ENCODE measurements at places on chromosomes 2 and 18.

DNA sequence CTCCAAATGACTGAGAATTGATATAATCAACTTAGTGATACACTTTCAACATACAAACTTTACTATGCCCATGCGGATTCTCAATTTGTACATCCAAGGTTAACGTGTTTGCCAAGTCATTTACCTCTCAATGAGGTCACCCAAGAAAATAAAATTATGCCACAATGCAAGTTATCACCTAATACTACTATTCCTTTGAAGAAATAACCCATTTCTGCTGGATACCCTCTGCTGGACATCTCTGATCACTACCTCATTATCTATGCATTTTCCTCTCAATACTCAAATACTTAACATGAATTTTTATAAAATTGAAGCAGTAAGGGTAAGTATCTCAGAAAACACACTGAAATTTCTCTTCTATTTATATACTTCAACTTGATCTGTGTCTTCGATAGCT lies 12.7 kb downstream of the HNRNPLL start:
- no peak for DNase-seq

DNA sequence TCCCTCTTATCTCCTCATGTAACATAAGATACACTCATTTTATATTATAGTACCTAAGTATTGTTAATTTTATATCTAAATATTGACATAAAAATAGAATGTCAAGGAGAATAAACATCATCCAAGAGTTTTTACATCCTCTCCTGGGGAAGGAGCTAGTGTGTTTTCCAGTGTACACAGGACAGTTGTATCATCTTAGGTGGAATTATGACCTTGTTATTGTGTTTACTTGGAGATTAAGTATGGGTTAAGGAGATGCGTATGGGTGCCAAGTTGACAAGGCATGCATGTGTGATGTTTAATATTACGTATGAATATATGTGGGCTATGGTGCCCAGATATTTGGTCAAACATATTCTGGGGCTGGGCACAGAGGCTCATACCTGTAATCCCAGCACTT lies 11.2 kb upstream of the DDX1 start:
- DNase-seq: no peak

DNA sequence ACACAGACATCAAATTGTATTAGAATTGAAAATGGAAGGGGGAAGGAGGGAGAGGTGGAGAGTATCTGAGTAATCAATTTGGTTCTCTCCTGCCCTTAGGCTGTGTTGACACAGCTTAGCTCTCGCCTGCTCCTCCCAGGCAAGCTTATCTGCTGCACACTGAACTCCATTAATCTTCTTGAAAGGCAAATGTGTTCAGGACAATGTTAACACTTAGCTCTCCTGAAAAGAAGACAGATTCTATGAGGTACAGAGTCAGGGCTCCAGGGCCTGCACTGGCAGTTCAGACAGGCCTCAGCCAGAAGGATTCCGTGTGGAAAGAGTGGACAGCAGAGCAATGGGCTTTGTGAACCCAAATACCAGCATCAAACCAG lies 430.0 kb upstream of the TNP1 start:
- no peak for DNase-seq

- DNase-seq: no peak
Measured at GRCh38 chr2:142153601-142154000, 22.8 kb upstream of the LRP1B start.

DNA sequence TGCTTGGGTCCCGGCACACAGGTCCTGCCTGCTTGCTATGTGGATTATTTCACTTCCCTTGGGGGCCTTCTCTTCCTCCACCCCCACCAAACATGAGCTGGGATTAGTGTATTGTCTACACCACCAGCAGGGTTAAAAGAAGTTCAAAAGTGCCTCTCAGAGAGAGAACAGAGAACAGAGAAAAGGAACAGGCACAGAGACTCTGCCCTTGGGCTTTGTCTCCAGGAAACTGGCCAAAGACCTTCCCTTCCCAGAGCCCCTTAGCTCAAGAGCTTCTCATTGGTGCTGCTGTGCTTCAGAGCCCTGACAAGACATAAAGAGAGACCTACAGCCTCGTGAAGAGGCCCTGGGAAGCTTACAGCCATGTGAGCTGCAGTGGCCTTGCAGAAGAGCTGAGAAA lies 7.1 kb upstream of the FIGLA start:
- no peak for DNase-seq

DNA sequence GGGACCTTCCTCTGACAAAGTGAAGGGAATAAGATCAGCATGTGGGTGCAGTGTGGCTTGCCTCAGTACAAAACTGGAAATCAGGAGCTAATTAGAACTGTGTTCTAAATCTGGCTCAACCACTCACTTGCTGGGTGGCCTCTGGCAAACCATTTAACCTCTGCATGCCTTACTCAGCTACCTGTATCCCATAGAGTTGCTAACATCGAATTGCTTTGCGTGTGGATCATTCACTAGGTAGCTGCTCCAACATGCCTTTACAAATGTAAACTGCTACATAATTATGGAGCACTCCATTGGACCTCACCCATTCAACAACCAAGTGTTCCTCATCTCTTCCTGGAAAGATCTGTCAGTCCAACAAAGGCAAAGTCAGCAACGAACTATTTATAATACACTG lies 19.0 kb downstream of the PLEKHM3 start:
- DNase-seq: no peak

GRCh38 chr2:103789381-103790095 lies 1027.7 kb downstream of the TMEM182 start:
- no peak for DNase-seq

GRCh38 chr2:218607436-218608115 lies at the start of gene PLCD4:
PLCD4 (plus strand) TSS chr2:218607899; CDS start chr2:218615740, 7,841 bp downstream.
- no peak for DNase-seq

DNA sequence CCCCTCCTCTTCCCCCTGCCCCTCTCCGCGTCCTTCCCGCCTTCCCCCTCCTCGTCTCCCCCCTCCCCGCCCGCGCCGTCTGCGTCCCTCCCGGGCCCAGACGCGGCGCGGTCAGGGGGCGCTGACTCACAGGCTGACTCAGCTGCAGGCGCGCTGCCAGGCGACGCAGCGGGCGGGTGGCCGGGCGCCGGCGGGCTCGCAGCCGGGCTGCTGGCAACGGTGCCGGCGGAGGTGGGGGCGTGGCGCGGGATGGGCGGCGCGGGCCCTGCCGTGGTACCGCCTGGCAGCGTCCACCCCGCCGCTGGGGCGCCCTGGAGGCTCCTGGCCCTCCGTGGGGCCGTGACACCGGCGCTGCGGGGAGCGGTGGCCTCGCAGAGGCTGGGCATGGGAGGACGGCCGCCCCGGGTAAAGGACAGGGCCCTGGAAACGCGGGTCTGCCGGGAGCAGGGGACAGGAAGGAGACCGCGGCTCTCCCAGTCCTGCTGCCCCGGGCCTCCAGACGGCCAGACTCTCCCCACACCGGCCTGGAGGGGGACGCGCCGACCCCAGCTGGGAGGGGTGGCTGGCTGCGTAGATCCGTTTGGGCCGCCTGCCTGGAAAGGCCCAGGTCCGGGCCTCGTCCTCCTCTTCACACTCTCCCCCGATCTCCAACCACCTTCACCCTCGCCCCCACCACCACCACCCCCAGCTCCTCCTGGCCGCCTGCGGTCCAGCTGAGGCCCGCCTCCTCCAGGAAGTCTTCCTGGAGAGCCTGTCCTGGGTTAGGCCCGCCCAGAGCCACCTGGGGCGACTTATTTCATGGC lies 10.0 kb upstream of the PROC start:
- DNase-seq: peak; percentile 34

DNA sequence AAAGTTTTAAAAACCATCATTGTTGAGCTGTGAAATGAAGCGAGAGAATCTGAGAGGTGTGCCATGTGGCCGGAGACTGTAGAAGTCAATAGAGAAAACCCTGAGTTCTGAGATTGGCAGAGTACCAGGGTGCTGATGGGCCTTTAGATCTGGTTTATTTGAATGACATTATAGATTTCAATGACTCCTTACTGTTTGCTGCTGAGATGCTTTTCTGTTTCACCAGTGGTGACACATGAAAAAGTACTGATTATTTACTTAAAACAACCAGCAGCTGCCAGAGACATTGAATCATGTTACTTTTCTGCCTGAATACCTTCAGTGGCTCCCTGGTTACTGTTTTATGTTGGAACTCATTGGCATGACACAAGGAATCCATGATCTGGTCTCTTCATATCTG lies 602.7 kb upstream of the ZNF804A start:
- no peak for DNase-seq

DNA sequence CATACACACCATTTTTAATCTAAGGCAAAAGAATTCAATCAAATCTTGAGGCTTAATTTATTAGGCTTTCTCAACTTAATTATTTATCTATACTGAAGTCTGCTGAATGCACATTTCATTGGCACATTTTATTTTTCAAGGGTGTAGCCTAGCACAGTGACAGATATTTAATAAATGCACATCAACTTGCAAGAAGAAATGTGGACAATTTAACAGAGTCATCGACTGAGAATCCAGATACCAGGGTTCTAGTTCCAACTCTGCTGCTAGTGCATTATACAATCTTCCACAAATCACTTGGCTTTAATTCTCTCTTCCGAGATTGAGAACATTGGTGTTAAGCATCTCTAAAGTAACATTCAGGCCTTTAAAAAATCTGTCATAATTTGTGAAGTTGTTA lies 88.5 kb upstream of the RBBP8 start:
- DNase-seq: no peak

DNA sequence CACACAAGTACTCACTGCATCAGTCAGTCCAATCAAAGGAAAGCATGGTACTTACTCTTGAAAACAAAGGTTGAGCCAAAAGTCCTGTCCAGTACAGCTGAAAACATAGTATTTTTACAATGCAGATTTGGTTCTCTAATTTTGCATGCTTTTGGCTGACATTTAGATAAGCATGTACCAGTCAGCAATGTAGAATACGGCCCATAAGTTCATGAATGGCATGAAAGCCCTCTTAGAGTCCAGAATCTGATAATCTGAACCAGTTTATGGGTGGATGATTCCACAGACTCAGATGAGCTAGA lies 90.2 kb downstream of the CCBE1 start:
- no peak for DNase-seq

DNA sequence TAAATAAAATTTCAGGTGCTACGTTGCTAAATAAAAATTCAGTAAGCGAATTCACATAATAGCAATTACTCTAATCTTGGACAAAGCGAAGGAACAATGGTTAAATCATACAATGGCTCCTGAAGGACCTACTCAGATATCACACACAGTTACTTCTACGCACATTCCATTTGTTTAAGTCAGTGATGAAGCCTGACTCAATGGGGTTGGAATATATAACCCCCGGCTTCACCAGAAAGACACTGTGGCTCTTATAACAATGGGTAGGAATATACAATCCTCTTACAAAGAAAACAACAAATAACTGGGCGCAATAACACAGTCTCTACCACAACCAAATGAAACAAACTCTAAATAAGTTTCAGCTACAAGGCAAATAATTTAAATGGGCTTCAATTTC lies 349.5 kb downstream of the IRS1 start:
- DNase-seq: no peak

DNA sequence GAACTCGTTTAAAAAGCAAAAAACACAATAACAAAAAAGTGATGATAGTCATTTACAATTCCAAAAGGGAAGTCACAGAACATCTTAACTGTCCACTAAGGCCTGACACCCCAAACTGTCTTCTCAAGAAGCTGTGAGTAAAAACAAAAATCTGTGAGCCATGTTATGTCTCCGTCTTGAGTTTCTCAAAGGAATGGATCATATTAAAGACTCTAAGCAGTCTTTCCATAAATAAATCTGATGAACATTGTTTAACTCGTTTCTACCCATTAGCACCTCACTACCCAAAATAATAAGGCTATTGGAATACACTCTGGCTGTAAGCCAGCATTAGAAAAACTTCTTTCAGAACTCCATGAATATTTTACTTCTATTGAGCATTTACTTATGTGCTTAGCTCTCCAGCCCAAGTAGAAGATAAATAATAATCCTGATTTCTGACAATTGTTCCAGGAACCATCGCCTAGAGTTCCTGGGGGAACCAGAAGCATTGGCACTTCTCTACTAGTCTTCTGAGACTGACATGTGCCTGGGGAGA lies 396.0 kb downstream of the STK39 start:
- no peak for DNase-seq

DNA sequence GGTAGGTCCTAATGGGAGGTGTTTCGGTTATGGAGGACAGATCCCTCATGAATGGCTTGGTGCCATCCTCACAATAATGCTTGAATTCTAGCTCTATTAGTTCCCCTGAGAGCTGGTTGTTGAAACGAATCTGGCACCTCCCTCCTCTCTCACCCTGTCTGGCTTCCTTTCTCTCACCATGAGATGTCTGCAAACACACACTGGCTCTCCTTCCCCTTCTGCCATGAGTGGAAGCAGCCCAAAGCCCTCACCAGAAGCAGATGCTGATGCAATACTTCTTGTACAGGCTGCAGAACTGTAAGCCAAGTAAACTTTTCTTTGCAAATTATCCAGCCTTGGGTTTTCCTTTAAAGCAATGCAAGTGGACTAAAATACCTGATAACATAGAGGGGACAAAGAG lies 86.6 kb downstream of the RND3 start:
- DNase-seq: no peak

DNA sequence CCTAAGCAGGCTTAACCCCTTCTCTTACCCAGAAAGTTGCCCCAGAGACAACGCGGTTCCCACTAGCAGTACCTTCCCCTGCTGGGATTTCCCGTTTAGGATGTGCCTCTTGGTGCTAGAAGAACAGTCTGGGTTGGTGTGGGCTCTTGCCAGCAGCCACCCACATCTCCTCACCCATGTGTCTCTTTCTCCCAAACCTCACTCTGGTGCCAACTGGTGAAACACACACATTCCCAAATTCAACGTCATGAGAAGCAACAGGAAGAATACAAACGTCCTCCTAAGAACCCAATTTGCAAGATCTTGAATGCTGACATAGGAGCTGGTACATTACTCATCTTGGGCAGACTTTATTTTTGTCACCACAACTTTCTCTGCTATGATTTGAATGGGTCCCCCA lies 36.2 kb downstream of the DIPK1C start:
- DNase-seq: no peak

DNA sequence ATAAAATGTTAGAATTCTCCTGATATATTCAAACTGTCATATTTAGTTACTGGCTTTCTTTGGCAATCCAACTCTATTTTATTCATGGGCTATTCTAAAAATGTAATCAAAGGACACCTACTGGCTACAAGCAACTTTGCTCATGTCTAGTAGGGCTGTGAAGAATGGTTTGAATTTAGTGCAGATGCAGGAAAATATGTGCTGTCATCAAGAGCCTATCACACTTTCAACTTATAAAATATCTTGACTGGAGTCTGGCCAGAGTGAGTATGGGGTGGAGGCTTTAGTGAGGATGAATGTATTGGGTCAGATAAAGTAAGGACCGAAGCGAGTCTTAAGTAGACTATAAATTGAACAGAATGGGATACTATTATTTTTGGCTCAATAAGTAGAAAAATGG lies 343.4 kb upstream of the SPRED2 start:
- no peak for DNase-seq

DNA sequence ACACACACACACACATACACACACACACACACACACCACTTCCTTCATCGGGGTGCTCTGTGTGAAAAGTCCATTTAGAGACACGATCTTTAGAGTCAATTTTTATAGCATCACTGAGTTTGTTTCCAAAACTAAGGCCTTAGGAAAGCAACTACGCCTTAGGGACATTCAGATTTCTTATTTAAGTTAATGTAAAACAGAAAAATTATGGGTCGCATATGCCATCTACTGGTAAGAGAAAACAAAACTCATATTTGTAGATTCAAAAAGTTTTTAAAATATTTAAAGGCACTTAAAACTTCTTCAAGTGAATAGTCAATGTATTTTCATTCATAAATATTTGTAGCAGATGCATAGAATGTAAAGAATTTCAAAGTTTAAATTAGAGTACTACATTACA lies 166.2 kb downstream of the ATAD2B start:
- no peak for DNase-seq
